Activated CD4-positive, alpha-beta T cell treated with anti-CD3 and anti-CD28 coated beads, Interleukin-2, amount 10 ng/mL, durations not matched to agents 7 days and 5 days (primary cell): ENCODE measurements at places on chromosomes 5 and 9. TPM values are rescaled to one million over a fixed set of nuclear protein-coding genes. Genes with fewer than 3 reads are reported as not detected.

Gene RHOBTB3
- 1.4 TPM for total RNA-seq

Gene TMED9
- total RNA-seq, result 105 TPM

Gene SHOC1
- not detected for total RNA-seq

DNA sequence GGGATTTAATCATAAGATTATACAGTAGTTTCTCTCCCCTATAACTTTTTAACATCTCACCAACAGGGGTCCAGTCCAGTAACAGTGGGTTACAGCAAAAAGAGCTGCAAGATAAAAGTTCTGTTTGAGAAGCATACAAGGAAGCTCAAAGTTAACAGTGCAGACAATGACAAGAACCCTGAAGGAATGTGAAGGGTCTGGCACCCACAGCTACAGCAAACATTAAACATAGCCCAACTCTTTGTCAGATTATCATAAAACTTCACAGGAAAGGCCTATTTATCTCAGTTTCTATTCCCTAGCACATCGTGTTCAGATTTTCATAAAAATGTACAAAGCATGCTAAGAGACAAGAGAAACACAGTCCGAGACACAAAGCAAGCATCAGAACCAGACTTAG lies 309.4 kb downstream of the DIRAS2 start:
- peaks cover 24% of the 10 kb centered on the region for H3K27me3 ChIP-seq
- no peaks in the 10 kb centered on the region for H3K36me3 ChIP-seq
- H3K27ac ChIP-seq, result no peak overlapping the region
- H3K4me1 ChIP-seq, result no peaks in the 10 kb centered on the region
- H3K4me3 ChIP-seq, result no peak overlapping the region
- no peak for DNase-seq

- H3K36me3 ChIP-seq, result no peaks in the 10 kb centered on the region
- no peak overlapping the region for H3K4me3 ChIP-seq
- no peak for DNase-seq
These were observed 390.3 kb downstream of the ANXA1 start for GRCh38 chr9:73541923-73542322.

DNA sequence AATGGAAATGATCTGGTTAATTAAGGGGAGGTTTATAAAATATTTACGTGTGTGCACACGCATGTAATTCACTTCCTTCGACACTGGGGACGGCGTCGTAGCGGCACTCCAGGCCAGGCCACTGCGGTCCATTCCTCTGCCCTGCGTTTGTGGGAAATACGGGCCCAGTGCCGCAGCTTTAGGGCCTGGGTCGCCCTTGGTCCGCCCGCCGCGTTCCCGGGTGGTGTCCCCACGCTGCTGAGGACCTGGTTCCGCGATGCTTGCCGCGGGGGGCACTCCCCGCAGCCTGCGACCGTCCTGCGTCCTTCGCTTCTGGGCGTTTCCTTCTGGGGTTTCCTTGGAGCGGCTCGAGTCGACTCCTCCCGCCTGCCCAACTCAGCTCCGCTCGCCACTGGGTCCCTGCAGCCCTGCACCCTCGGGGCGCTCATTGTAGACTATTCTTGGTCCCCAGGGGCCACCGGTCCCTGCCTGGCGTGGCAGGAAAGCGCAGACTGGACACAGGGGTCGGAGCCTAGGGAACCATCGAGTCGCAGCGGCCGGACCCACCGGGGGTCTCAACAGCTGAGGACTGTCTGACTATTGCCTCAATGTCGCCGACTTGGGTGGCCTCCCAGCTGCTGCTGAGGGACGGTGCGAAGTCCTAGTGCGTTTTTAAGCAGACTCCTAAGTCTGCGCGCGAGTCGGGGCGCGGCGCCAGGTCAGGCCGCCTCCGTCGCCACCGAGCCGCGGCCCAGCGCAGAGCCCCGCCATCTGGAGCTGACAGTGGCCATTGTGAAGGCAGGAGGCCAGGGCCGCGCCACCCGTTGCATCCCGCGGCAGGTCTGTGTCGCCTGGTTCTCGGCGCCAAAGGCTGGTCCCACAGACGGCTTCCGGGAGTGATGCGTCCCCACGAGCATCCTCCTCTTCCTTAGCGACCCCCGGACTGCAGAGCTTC lies 4.4 kb upstream of the IRX1 start:
- DNase-seq, result no peak
- H3K27me3 ChIP-seq, result peaks cover 54% of the 10 kb centered on the region
- H3K27ac ChIP-seq, result no peak overlapping the region
- peaks cover 3% of the 10 kb centered on the region for H3K36me3 ChIP-seq
- no peak overlapping the region for H3K4me3 ChIP-seq
- no peaks in the 10 kb centered on the region for H3K4me1 ChIP-seq

DNA sequence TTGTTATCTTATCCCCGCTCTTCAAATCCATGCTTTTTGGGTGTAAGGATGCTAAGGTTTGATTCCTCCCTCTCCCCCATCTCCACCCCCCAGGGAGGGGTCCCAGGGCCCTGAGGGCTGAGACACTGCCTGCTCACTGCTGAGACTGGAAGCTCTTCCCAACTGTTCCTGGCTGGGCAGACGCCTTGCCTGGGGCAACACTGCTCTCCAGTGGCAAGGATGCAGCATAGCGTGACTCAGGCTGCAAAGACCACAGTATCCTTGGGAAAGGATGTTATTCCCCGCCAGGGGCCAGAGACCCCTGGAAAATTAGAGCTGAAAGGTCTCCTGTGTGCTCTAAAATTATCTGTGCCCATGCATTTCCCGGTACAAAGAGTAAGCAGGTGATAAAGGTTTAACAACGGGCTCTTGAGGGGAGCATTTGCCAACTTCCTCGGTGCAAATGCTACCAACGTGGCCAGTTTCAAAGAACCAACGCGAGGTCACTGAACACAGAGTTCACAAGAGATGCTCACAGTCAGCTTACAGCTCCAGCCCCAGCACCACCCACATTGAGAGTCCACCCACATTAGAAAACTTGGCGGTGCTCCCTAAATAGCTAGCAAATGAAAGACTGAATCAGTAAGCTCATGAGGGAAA lies 271.9 kb downstream of the NSG2 start:
- no peak overlapping the region for H3K27ac ChIP-seq
- DNase-seq, result no peak
- H3K27me3 ChIP-seq, result peaks cover 6% of the 10 kb centered on the region
- no peak overlapping the region for H3K4me3 ChIP-seq

DNA sequence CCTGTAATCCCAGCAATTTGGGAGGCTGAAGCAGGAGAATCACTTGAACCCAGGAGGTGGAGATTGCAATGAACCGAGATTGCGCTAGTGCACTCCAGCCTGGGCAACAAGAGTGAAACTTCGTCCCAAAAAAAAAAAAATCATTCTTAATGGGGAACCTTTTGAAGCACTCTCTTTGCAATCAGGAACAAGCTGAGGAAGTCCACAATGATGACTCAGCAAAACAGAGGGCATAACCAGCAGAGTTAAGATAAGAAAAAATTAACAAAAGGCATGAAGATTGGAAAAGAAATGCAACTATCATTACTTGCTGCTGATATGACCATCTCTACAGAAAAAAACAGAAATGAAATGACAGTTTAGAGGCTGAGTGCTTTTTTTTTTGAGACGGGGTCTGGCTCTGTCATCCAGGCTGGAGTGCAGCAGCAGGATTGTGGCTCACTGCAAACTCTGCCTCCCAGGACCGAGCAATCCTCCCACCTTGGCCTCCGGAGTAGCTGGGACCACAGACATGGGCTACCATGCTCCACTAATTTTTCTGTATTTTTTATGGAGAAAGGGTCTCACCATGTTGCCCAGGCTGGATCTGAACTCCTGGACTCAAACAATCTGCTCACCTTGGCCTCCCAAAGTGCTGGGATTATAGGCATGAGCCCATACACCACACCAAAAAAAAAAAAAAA lies 88.0 kb downstream of the FNBP1 start:
- DNase-seq, result no peak
- H3K4me3 ChIP-seq, result no peak overlapping the region
- peak overlapping the region; percentile 81 for H3K27ac ChIP-seq
- no peaks in the 10 kb centered on the region for H3K27me3 ChIP-seq

DNA sequence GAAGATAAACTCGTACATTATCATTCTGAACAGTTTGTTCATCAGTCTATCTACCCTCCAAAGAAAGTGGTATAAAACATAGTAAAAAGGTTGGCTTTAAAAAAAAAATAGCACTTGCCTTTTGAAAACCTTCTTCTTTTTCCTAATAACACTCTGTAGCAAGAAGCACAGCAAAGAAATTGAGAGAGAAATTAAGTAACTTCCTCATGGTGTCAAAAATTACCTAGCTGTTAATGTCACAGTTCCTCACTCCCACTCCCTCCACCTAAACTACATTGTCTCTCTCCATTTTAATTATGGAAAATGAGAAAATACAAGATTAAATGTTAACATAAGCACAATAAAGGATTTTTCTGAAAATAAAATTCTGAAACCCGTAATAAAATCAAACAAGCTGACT lies 72.2 kb downstream of the CERT1 start:
- no peak for DNase-seq
- peaks cover 17% of the 10 kb centered on the region for H3K36me3 ChIP-seq
- no peak overlapping the region for H3K27ac ChIP-seq
- H3K4me1 ChIP-seq, result no peaks in the 10 kb centered on the region

GRCh38 chr9:117046666-117047327 lies 359.7 kb downstream of the TRIM32 start:
- H3K4me1 ChIP-seq, result no peaks in the 10 kb centered on the region
- no peaks in the 10 kb centered on the region for H3K27me3 ChIP-seq
- H3K36me3 ChIP-seq, result no peaks in the 10 kb centered on the region

GRCh38 chr9:74366111-74366510 lies 131.0 kb upstream of the RORB start:
- DNase-seq, result no peak
- H3K27me3 ChIP-seq, result no peaks in the 10 kb centered on the region
- H3K36me3 ChIP-seq, result no peaks in the 10 kb centered on the region
- no peak overlapping the region for H3K27ac ChIP-seq

- H3K27ac ChIP-seq, result no peak overlapping the region
- peaks cover 10% of the 10 kb centered on the region for H3K27me3 ChIP-seq
- H3K4me1 ChIP-seq, result no peaks in the 10 kb centered on the region
- no peak for DNase-seq
- H3K4me3 ChIP-seq, result no peak overlapping the region
- H3K36me3 ChIP-seq, result no peaks in the 10 kb centered on the region
These were observed 20.6 kb downstream of the FST start for GRCh38 chr5:53501054-53501453.
